ENCODE measurements at places on chromosomes 2 and 18.

DNA sequence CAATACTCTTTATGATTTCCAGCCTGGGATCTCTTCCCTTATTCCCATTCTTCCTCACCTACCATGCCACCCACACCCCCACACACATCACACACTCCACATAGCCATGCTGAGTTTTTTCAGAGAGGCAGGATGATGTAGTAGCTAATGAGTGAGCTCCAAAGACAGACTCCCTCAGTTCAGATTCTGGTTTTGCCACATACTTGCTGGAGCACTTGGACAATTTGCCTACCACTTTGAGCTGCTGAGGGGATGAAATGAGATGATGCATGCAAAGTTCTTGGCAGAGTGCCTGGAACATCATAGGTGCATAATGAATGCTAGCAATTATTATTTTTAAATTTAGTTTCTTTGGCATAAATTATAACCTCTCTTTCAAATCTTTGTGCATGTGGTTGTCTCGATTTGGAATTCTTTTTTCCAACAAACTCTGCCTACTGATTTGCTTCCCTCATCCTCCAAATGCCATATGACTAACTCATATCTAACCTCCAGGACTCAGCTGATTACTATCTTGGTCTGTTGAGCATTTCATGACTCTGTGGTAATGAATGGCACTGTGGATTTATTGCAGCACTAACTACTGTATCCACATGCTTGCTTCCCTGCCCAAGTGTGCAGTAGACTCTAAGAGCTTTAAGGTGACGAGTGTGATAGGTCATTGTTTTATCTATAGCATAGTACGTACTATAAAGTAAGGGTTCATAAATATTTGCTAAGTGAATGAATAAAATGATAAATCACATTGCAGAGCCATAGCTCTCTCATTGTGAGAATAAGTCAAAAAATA lies 99.1 kb downstream of the TACR1 start:
- DNase-seq = peak; percentile 48

DNA sequence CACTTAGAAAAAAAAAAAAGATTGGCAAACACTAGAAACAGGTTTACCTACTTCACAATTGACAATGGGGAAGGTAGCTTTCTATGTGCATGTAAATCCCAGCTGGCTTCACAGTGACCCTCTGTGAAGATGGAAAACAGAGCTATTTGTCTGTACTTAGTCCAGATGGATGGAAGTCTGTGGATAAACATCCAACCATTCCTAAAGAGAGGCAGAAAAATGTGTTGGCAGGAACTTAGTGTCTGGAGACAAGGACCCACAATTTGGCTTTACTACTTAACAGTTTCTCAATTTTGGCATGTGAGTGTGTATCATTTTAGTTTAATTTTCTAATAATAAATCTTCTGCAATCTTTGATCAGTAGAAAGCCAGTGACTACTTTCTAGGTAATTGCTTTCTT lies 154.4 kb downstream of the RAD51AP2 start:
- no peak for DNase-seq

GRCh38 chr2:212665948-212666347 lies 127.3 kb upstream of the ERBB4 start:
- no peak for DNase-seq

- DNase-seq = no peak
Observed at GRCh38 chr2:173458991-173459780, 104.5 kb downstream of the CDCA7 start.

GRCh38 chr18:41456831-41457230 lies 498.2 kb upstream of the PIK3C3 start:
- no peak for DNase-seq

DNA sequence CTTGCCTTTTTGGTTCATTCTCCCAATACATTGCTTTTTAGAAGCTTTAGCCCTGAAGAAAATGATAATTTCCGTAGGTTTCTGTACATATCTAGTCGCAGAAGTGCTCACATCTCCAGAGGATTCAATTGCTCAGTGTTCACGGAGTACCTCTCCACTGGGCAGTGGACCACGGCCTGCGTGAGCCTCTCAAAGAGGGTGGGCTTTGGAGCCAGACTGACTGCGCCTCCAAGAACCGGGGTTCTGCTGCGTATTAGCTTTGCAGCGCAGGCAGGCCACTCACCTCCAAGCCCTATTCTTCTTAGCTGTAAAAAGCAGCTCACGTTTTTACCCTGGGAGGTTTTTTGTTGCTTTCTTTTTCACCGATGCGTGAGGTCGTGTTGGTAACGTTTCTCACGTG lies 35.4 kb downstream of the NTSR2 start:
- no peak for DNase-seq

DNA sequence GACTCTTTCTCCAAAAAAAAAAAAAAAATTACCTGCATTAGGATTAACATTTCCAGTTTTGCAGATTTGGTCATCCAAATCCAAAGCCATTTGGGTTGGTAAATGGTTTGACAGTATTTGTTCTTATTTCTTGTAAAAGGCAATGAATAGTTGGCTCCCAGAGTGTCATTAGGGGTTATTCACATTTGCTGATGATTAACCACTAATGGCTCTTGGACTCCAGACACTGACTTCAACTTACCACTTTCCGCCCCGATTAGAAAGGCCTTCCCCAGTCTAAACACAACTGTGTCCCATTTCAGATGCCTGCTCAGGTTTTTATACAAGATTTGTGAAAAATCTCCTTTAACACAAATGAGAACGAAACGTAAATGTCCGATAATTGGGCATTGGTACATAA lies 9.6 kb upstream of the TGIF1 start:
- DNase-seq = no peak

GRCh38 chr2:64848363-64848762 lies 140.8 kb upstream of the SLC1A4 start:
- DNase-seq = no peak

DNA sequence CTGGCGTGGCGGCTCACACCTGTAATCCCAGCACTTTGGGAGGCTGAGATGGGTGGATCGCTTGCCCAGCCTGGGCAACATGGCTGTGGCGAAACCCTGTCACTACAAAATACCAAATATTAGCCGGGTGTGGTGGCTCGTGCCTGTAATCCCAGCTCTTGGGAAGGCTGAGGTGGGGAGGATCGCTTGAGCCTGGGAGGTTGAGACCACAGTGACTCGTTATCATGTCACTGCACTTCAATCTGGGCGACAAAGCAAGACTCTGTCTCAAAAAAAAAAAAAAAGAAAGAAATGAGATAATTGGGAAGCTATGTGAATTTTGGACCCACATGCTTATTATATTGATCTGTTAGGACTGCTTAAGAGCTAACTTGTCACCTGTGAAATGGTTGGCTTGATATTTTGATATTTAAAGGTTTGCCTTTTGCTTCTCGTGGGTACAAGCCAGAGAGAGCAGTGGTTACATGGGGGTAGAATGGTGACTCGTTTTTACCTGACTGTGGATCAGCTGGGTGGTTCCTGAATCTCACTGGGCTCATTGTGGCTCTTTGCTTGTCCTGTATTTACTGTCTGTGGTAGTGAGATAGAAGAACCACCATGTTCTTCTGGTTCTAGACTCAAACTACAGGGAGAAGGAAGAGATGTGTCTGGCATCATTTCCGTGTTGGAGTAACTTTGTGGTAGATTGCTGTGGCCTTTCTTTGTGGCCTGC lies 28.9 kb downstream of the ZNF532 start:
- DNase-seq = no peak

GRCh38 chr2:151855111-151855510 lies 26.9 kb upstream of the ARL5A start:
- DNase-seq = no peak

DNA sequence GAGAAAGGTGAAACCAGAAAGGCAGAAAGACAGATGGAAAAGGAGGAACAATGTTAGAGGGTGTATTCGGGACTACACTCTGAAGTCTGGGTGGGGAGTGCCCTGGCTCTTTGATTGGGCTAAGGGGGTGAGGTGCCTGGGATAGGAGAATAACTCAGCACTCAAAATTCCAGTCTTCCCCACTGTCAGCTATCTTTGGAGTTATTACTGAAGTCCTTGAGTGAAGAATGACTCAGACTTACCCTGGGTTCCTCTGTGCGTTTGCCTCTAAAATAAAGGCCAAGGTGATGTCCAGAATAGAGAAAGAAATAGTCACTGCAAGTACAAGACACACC lies 151.8 kb upstream of the SERPINE2 start:
- DNase-seq = no peak

DNA sequence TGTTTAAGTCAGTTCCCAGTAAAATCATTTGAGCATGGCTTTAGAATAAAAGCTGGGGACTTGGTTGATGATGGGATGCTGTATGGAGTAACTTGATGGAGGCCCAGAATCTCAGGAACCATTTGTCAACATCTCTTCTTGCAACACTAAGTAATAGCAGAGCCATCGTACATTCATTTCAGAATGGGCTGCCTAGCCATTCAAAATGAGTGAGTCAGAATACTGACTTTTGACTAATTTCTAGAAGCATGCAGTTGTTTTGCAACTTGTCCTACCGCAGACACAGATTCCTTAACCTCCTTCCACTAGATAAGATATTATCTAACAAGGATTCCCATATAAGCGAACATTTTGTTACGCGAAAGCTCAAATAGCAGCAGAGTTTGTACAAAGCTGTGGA lies 229.5 kb downstream of the CNTNAP5 start:
- DNase-seq = no peak
